Fibroblast of upper back skin (primary cell): ENCODE measurements at places on chromosomes 1 and 21.

- DNase-seq, result no peak
These were observed 9.8 kb downstream of the PAX7 start for GRCh38 chr1:18640228-18641004.

GRCh38 chr21:31545036-31545435, 114.5 kb upstream of the SOD1 start:
- DNase-seq, result no peak

DNA sequence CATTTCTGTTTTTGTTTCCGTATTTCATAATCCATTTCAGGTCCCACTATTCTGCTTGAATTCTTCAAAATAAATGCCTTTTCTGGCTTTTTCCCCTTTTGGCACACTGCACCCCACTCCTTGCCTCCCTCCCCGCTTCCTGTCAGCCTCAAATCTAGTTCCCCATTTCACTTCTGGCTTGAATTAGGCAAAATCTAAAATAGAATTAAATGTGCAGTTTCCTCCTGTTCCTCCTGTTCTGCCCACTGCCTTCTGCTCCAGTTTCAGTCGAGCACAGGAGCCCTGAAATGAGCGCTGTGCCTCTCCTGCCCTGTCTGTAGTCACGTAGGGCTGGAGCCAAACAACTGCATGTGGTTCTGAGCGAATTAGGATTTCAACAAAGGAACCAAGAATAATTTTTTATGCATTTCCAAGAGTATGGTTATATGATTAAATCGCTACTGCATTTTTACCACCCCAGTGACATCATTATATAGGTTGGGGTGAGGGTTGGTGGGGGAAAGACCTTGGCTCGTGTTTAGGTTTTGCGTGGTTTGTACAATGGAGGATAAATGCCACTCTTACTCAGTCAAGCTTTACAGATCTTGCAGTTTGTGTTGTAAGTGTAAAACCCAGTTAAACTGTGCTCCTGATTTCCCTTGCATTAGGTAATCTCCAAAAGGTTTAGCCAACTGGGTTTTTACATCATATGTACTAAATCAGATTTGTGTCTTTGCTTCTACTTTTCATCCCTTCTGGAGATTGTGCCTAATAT, 114.9 kb downstream of the VPS13D start:
- peak; percentile 26 for DNase-seq

DNA sequence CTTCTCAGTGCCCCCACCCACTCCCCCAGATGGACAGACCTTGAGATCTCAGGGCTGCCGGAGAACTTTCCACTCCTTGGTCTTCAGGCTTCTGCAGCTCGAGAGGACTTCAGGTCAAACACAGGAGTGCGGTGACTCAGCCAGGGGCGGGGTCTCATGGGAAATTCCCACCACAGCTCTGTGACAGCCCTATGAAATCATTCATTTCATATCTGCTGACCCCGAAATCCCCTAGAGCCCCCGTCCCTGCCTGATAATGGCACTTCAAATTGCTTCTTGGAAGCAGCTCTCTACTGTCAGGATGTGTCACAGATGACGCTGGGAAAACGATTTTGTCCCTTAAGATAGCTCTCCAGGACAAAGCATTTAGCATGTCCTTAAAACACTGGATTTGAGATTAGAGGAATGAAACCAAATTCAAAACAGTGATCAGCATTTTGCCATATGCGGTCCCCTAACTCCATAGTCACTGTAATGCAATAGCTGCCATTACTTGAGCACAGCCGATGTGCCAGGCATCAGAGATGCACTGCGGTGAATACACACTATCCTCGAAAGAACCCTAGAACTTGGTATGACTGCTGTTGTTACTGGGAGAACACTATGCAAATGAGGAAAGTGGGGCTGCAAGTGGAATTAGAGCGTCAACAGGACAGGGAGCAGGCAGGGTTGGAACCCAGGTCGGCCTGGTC, at the start of gene TNFRSF9:
Gene TNFRSF9, minus strand, starts transcription at position 95 of the 692 bp plus-strand sequence. CDS start 845 bp downstream, outside the sequence.
- peak; percentile 10 for DNase-seq

DNA sequence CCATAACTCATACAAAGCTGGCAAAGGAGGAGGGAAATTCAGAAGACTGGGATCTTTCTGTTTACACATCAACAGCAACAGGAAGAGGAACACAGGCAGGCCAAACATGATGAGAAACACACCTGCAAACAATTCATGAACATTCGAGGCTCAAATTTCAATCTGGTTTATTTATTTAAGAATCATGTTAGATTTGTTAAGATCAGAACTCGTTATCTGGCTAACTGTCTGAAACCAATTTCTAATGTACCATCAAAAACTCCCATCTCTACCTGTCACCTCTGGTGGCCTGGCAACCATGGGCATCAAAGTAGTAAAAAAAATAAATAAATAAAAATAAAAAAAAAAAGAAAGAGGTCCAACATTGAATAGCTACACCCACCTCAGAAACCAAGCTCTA, 9.8 kb downstream of the LBR start:
- no peak for DNase-seq

- peak; percentile 32 for DNase-seq
These were observed 893.5 kb downstream of the LTN1 start for GRCh38 chr21:28099001-28099705.

GRCh38 chr1:87203904-87204303, 124.8 kb upstream of the LMO4 start:
- peak; percentile 73 for DNase-seq

DNA sequence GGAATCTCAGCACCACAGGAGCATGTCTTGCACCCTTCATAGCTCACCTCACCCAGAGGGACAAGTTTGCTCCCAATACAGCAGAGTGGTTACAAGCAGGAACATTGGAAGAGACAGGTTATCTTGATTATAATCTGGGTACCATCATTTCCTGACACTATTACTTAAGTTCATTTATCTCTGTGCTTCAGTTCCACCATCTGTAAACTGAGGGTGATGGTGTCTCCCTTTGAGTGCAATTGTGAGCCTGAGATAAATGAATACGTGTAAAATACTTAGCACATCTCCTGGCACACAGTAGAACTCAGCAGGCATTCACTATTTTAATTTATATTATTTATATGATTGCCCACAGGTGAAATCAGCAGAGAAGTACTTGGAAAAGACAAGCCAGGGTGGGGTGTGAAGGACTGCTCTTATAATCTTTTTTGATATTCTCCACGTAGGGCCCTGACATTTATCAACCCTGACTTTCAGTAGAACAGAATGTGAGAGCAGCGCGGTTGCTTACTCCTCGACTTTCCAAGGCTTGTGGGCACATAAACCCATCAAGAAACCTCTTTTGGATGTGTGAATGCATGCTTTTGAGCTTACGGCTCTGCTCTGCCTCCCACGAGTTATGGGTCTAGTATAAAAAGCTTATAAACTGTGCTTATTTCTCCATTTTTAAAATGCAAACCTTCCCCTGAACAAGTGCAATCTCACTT, 34.9 kb downstream of the DUSP10 start:
- no peak for DNase-seq

- no peak for DNase-seq
These were observed 301.6 kb downstream of the RWDD3 start for GRCh38 chr1:95535614-95536013.

GRCh38 chr1:3570066-3570986, 41.0 kb downstream of the MEGF6 start:
- DNase-seq, result no peak

DNA sequence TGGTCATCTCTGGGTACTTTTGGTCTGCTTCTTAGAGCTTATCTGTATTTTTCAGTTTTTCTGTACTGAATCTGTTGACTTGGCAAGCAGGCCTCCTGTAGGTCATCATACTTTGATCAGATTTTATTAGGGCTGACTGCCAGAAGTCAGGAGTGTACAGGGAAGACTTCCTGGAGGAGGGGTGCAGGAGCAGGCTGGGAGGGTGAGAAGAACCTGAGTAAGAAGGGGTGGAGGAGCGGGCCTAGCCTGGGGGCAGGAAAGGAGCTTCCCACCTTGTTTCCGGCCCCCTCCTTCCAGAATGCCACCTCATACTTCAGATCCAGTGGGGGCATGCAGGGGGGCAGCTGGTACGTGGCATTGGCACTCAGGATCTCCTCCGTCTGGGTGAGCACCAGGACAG, 18.3 kb upstream of the IL22RA1 start:
- no peak for DNase-seq

- peak; percentile 75 for DNase-seq
These were observed 4.4 kb upstream of the AADACL3 start for GRCh38 chr1:12711536-12711935.
